ENCODE measurements at places on chromosomes 16 and 17.
A peak's percentile ranks its signal among the peaks of the same experiment; 100 is the strongest.

GRCh38 chr16:67000384-67001351 is 12.3 kb downstream of the CES4A start:
- DNase-seq = peak; percentile 73

DNA sequence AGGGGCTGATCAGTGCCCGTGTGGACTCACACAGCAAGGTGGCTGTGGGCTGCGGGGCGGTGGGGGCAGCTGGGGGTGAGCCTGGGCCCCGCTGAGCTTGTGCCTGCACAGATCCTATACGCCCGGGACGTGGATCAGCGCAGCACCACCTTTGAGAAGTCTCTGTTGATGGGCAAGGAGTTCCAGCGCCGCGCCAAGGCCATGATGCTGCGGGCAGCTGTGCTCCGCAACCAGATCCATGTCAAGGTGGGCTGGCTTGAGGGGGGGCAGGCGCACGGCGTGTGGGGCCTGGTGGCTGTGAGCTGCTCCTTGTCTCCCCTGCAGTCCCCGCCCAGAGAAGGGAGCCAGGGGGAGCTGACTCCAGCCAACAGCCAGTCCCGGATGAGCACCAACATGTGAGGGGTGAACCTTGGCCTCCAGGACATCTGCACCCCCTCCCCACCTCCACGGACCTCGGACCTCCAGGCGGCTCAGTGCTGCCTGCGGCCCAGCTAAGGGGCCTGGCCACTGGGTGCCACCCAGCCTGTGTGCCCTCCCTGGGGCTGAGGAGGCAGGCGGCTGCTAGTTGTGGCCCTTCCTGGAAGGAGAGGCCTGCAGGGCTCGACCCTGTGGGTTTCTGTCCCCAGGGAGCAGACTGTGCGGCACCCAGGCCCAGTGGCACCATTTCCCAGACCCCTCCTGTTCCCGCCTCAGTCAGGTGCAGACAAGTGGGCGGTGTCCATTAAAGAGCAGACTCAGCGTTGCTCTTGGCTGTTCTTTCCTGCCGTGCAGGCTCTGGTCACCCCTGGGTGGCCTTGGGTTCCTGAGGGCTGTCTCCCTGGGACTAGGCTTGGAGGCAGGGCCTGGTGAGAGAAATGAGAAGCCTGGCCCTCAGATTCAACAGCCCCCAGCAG is 5.3 kb downstream of the GPS1 start:
- DNase-seq = no peak

DNA sequence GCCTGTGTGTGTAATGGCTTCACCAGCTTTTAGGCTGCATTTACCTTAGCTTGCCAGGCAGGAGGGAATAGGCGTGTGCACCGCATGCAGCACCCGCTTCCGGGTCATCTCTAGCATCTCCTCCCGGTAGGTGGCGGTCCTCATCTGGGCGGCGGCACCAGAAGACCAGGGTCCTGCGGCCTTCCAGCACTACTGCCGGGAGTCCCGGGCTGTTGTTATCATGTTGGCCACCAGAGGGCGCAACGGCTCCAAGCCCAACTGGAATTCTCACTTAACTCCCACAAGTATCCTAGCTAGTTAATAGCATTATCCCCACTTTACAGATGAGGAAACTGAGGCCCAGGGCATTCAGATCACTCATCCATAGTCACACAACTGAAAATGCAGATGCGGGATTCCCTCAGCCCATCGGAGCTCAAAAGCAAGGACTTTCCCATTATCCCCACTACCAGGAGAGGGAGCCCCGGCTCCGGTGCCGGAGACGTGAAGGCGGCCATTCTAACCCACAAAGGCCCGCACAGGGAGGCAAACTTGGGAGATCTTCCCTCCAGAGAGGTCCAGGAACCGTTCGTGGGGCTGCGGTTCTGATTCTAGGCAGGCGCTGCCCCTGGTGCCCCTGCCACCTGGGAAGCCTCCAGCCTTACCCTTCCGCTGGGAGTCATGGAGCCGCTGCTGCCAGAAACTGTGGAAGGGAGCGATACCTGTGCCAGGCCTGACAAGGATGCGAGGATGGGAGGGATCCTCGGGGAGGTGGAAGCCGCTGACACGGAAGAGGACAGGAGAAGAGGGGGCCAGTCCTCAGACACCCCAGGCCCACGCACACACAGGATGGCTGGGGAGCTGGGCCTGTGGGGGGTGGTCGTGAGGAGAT is 23.9 kb downstream of the LGALS9 start:
- DNase-seq = peak; percentile 70

DNA sequence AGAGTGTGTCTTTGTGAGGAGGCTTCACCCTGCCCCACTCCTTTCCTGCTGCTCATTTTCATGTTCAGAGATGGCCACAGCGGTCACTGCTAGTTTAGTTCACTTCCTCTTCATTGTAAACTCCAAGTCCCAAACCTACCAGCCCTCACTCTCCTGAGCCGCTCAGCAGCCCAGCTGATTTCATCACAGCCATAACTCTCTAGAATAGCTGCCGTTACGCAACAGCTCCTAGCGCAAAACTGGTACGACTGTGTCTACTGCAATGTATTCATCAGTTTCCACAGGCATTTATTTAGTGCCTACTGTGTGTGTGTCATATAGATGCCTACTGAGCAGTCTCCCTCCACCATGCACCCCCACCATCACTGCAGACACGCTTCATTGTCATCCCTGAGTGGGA is 233.5 kb upstream of the RPL38 start:
- no peak for DNase-seq

Data from NCI-H2171 treated with DMSO at 0.1 percent for 48 hours (cell line).